SHP77 treated with DMSO at 0.1 percent for 48 hours (cell line): ENCODE measurements at places on chromosomes 3 and 15.

GRCh38 chr3:136270179-136270578, 20.0 kb downstream of the PCCB start:
- DNase-seq, result no peak

GRCh38 chr3:54891540-54891897, 36.3 kb downstream of the LRTM1 start:
- DNase-seq, result peak; percentile 82

DNA sequence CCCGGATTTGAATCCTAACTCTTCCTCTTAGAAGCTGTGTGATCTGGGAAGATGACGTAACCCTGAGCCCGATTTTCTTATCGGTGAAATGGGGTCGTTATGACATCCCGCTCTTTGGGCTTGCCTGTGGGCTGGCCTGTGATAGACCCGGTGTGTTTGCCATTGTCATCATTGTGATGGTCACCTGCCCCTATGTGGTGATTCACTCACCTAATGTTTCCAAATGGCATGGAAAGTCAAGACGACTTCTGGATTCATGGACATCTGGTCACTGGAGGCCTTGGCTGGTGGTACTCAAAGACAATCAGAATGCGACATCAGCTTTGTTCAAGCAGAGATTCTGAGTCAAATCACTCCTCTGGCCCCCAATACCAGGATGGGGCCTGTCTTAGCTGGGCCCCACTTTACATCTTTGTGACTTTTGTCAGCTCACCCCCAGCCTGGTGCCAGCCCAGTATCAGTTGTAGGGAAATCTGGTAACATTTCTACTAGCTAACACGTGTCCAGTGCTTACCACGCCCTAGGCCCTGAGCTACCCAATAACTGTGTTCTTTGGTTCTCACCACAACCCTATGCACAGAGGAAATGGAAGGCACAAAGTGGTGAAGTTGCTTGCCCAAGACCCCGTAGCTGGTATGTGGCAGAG, 2.8 kb downstream of the TMEM43 start:
- no peak for DNase-seq

DNA sequence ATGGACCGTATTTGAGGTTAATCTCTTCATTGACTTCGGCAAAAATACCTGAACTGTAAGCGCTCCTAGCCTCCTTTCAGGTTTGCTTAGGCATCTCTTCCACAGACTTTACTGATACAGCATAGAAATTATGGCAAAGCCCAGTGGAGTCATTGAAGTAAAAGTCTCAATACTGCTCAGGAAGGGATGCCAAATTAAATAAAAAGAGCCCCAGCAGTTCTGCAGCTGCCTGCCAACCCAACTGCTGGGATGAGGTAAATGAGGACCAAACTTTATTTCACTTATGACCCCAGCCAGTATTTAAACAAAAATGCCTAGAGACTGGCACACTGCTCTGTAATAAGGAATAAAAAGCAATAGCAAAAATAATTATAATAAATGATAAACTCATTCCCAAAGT, 65.4 kb downstream of the IQCH start:
- DNase-seq, result no peak

DNA sequence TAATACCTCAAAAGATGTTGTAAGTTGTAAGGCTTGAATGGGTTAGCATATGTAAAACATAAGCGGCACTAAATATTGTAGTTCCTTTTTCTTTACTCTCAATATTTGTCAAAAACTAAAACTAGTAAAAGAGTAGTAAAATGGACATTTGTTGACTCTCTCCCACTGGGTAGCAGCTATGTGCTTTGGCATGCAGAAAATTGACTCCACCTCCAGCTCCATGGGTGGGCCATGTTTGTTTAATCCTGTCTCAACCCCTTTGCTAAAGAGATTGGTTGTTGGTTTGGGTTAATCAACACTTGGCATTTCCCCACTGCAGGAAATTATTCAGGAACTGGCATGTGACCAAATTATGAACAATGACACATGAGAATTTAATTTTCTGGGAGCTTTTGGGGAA, 114.8 kb downstream of the EOMES start:
- DNase-seq, result no peak

DNA sequence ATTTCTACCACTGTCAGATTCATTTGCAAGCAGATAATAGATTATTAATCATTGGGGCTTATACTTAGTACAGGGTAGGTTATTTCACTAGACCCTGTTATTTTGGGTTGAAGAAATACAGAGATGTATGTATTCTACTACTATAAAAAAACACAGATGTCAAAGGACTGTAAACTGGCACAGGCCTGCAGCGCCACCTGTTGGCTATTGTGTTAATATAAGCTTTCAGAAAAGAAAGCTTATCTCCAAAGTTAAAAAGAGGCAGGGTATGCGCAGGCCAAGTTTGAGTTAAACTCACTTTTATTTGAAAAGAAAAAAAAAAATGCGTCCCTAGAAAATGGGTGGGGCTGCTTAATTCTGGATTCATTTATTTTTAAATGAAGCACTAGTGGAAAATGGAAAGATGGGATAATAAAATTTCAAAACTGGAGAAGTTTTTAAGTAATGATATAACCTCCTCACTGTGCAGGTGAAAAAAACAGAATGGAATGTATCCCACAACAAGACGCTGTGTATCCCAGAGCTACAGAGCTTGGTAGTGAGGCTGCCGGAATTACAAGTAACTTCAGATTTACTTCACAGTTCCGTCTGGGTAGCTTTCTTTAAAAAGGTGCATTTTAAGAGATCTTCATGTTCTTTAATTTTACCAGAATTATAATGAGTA, 407.2 kb upstream of the TGFBR2 start:
- peak; percentile 24 for DNase-seq

DNA sequence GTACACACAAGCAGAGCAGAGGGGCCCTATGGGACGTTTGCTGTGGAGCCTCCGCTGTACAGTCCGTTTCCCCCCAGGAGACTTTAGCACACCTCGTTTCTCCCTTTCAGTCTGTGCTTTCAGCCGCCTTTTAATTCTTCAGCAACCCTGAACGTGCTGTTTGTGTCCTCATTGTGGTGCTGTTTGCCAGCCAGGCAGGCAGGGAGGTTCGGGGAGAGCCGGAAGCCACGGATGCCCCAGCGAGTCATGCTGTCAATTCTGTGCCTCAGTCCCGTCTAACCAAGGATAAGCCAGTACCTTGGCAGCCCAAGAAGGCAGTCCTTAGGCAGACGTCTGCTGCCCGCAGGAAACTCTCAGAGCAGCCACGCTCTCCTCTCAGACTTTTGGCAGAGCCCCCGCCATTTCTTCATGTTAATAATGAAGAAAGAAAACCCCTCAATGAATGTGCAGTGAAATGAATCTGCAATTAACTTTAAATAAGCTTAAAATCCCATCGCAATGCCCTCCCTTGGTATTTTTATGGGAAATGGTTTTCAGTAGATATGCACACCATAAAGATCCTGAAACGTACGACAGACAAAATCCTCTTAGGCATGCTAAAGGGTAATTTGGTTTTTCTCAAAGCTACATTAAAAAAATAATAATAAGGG, 158.6 kb downstream of the UACA start:
- no peak for DNase-seq

DNA sequence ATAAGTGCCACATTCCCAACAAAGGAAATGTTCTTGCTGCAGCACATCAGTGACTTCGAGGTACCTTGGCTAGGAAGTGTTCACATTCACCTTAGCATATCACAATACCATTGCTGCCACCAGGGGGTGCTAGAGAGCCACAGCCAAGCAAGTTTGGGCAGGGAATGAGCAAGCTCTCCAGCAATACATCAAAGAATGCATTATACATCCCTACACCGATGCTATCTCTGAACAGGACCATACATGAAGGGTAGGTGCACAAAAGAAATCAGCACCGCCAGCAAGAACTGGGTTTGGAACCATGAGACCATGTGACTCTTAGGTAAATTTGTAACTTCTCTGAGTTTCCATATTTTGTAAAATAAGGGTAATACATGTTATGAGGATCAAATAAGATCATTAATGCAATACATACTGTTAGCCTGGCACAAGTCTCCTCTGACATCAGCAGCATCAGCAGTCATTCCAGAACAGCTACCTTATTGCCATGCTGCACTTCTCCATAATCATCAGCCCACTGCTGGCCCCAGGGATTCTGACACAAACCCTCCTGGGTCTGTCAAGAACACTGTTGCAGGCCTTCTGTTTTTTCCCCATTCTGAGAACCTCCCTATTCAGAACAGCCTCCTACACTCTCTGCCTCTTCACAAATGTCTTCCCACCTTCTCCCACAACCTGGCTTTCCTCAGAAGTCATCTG, 37.5 kb downstream of the RYK start:
- DNase-seq, result peak; percentile 34

- DNase-seq, result no peak
Measured at GRCh38 chr3:180068023-180068422, 31.3 kb upstream of the PEX5L start.

DNA sequence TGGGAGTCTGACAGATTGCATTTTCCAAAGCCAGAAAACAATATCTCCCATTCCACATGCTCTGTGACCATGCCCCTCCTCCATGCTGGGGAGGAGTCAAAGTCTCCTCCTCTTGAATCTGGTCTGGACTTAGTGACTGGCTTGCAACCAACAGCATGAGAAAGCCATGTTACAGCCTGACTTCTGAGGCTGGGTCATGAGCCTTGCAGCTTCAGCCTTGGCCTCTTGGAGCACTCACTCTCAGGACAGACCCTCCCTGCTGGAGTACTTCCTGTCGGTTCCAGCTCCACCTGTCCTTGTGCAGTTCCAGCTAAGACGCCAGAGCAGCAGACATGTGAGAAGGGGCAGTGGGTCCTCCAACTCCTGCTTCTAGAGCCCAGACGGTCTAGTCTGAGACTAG, 49.7 kb upstream of the RBSN start:
- no peak for DNase-seq

GRCh38 chr3:97960551-97960950, 11.7 kb downstream of the RIOX2 start:
- DNase-seq, result no peak

- DNase-seq, result no peak
Measured at GRCh38 chr15:57651445-57651844, 55.1 kb upstream of the POLR2M start.

DNA sequence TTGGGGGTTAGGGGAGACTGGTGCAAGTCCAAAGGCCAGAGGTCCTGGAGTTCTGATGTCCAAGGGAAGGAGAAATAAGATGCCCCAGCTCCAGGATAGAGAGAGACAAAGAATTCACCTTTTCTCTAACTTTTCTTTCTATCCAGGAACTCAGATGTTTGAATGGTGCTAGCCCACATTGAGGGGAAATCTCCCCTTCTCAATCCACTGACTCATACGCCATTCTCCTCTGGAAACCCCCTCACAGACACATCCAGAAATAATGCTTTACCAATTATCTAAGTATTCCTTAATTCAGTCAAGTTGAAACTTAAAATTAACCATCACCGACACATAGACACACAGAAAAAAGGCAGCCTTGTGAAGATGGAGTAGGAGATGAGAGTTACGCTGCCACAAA, 1085.2 kb downstream of the NSUN3 start:
- no peak for DNase-seq

GRCh38 chr15:29849218-29849617, 26.9 kb upstream of the TJP1 start:
- DNase-seq, result no peak

GRCh38 chr3:183911763-183912506, 27.3 kb upstream of the PARL start:
- no peak for DNase-seq

- DNase-seq, result no peak
Measured at GRCh38 chr3:99818818-99819217, 1.2 kb downstream of the CMSS1 start.

DNA sequence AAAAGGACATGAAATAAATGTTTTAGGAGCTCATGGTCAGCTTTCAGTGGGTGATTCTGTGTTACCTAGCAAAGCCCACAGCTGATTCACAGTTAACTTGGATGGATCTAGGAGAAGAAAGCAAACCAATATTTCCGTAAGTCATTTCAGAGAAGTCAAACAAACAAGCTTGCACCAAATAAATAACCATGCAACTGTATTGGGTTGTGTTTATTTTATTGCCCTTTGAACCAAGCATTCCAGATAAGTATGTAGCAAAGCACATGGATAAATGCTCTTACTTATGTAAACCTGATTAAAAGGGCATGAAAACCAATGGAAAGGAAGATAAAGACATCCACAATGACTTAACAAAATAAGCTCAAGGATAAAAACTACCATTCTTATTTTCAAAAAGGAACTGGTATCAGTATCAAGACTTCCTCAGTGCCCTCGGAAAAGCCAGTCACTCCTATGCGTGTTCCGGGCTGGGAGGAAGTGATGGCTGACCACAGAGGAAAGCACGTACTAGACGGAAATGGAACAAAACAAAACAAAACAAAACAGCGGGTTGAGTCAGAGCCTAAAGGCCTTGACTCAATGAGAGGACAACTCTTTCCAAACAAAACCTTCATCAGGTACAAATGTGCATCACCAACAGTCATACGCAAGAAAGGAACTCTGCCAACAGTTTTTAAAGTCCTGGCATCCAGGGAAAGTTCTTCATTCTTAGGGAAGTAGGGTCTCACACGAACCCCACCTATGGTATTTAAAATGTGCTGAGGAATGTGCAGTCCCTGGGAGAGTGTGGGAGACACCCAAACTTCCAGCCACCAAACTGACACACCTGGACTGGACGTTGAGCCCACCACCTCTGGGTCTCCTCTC, 103.3 kb downstream of the SNRK start:
- DNase-seq, result no peak

- DNase-seq, result no peak
Measured at GRCh38 chr3:188747489-188747888, 424.3 kb upstream of the TPRG1 start.

DNA sequence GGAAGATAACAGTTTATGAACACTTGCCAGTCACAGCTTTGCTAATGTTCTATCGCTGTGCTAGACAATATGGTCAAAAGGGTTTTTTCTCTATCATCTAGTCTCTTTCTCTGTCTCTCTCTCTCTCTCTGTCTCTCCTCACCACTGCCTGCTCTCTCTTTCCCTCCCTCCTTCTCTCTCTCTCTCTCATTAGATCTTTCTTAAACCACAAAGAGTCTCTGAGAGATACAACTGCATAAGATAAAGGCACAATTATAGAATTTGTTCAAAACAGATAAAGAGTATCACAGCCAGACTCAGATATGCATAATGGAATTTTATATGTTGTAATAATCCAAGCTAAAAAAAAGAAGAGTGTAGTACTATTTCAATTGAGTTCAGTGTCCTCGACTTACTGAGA, 258.4 kb downstream of the MECOM start:
- DNase-seq, result no peak

GRCh38 chr3:194197981-194198695, 62.2 kb downstream of the HES1 start:
- DNase-seq, result no peak

DNA sequence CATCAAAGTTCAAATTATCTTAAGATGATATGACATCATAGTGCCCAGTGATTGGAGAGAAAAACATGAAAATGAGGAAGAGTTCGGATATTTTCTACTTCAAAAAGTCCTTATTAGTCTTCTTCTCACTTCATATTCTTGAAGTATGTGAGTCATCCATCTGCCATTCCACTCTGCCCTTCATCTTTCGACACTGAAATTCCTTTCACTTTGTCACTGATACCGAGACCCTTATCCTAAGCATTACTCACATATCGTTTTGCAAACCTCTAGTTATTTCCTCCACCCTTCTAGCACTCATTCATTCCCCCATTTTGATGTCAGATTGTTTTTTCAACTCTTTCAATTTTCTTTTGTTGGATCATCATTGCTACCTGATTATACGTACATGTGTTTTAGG, 4.0 kb downstream of the OR5H14 start:
- DNase-seq, result no peak
